ENCODE measurements at places on chromosomes 5 and 9.

GRCh38 chr9:111854799-111855198 is 41.8 kb upstream of the UGCG start:
- H3K36me3 ChIP-seq, result no peaks in the 10 kb centered on the region
- DNase-seq, result no peak
- no peaks in the 10 kb centered on the region for H3K27me3 ChIP-seq
- H3K4me3 ChIP-seq, result no peak overlapping the region
- H3K4me1 ChIP-seq, result no peaks in the 10 kb centered on the region

DNA sequence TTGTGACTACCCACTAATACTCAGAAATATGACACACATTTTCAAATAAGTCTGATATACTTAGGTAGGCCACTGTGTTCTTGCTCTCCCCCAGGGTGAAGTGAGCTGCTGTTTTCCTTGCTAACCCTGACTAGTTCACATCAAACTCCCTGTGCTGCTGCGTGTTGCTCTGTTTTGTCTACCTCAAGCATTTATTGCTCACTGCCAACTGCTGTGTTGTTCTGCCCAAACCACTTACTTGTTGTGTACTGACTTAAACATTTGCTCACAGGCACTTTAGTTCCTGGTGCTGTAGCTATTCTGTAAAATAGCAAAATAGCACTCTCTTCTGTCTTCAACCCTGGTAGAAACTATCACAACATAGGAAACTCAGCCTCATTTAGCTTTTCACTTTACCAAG is 255.7 kb downstream of the HCN1 start:
- H3K36me3 ChIP-seq, result no peaks in the 10 kb centered on the region
- no peaks in the 10 kb centered on the region for H3K27me3 ChIP-seq
- no peaks in the 10 kb centered on the region for H3K4me1 ChIP-seq
- no peak for DNase-seq

DNA sequence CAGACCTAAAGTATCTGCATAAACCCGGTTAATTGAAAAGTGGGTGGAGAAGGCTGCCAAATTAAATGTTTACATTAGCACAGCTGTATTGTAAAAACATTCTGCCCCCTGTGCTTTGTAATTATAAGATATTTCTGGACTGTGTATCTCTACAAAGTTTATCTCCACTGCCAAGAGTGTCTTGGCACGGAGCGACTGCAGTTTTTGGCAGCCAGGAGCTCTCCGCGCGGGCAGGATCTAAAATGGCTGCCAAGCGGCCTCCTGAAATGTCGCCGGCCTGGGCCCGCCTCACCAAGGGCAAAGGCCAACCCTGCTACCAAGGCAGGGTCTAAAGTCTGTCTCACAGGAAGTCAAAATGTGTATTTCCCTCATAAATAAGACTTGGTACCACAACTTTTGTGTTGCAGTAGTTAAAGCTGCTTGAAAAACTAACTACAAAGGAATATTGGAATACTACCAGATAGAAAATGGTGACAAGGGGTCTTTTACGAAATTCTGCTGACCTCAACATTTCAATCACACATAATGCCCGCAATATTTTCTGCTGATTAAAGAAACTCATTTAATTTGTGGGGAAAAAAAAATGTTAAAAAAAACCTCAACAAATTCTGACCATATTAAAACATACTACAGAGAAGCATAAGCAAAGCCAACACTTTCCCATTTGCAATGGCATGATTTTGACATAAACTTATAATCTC is 110.4 kb downstream of the NFIB start:
- no peak overlapping the region for H3K4me3 ChIP-seq
- no peaks in the 10 kb centered on the region for H3K4me1 ChIP-seq
- H3K27me3 ChIP-seq, result no peaks in the 10 kb centered on the region
- no peaks in the 10 kb centered on the region for H3K36me3 ChIP-seq
- H3K27ac ChIP-seq, result no peak overlapping the region

DNA sequence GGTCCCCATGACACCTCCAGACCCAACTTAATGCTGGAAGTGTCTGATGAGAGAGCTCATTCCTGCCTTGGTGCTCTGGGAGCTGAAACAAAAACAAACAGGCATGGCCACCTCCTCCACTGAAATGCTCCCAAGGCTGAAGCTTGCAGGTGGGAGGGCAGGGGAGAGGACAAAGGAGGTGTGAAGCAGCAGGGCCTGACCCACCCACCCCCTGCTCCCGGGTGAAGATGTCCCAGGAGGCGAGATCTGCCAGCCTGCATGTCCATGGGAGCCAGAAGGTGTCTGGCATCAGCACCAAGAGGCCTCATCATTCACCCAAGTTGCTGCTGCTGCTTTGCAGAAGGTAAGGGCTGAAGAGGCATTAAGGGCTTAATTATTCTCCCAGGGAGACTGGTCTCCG is 4.2 kb upstream of the CCIN start:
- H3K4me1 ChIP-seq, result no peaks in the 10 kb centered on the region
- H3K4me3 ChIP-seq, result peak overlapping the region; percentile 59
- DNase-seq, result no peak
- no peaks in the 10 kb centered on the region for H3K27me3 ChIP-seq

DNA sequence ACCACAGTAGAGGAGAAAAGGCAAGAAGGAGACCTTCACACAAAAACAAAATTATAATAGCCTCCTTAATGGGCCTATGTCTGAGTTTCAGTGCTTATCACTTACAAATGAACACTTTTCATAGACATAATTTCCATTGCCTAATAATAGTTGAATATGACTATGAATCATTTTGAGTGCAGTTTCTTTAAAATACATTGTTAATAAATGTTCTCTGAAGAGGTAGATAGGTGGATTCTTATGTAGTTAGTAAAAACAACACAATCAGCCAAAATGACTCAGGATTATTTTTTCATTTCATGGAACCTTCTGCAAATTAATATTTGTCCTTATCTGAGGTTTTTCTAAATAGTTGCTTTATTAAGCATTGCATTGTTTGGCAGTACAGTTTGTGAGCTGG is 45.6 kb downstream of the DAPK1 start:
- H3K4me1 ChIP-seq, result no peaks in the 10 kb centered on the region
- no peak for DNase-seq
- no peaks in the 10 kb centered on the region for H3K27me3 ChIP-seq
- H3K36me3 ChIP-seq, result no peaks in the 10 kb centered on the region
- no peak overlapping the region for H3K27ac ChIP-seq

DNA sequence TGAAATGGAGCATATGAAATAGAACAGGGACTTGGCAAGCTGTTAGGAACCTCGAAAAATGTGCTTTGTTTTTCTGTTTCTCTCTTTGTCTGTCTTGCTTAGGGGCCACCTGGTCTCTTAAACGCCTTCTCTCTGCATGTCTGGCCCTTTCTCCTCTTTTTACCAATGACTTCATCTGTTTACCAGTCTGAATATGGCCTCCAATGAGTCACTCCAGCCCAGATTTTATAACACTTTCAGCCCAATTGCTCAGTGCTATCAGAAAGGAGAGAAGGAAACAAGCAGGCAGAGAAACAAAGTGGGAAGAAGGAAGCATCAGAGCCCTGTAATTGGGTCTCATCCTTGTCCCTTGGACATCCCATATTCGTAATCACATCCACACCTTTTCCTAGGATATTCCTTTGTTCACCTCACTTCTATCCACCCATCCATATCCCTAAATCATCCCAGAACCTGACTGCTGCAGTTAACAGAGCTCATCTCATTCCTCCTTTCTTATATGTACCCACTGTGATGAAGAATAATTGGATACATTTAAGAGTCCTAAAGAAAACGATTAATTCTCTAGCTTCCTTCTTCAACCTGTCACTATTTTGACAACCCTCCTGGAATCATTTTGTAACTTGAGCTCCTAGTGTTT is 151.8 kb upstream of the GPR151 start:
- no peaks in the 10 kb centered on the region for H3K36me3 ChIP-seq
- H3K27me3 ChIP-seq, result peaks cover 3% of the 10 kb centered on the region
- no peak for DNase-seq
- H3K4me3 ChIP-seq, result no peak overlapping the region
- H3K27ac ChIP-seq, result no peak overlapping the region
- H3K4me1 ChIP-seq, result no peaks in the 10 kb centered on the region

DNA sequence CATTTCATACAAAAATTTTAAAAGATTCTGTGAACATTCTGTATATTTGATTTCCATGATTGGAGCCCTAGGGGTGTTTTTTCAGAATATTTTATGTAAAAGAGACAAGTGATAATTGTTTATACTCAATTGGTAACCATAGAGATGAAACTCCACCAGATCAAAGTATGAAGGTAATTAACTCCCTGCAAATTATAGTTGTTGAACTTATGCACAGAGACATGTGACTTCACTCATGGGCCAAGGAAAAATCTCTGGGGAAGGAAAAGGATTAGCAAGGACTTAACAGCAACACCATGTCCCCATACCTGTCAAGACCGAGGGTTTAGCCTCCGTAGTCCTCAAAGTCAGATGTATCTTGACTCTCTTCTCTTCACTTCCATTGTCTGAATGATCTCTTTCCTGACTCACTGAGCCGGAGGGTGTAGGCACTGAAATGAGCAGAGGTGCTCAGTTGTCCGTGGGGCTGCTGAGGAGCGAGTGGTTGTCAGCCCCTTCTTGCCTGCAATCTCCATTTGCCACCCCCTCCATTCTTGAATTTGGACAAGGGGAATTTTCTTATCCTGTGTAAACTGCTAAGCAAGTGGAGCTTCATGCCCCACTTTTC is 17.5 kb upstream of the CXCL14 start:
- peaks cover 8% of the 10 kb centered on the region for H3K27me3 ChIP-seq
- H3K4me1 ChIP-seq, result peaks cover 2% of the 10 kb centered on the region
- no peak overlapping the region for H3K4me3 ChIP-seq
- DNase-seq, result no peak

- H3K36me3 ChIP-seq, result no peaks in the 10 kb centered on the region
- H3K27ac ChIP-seq, result no peak overlapping the region
- no peak overlapping the region for H3K4me3 ChIP-seq
- H3K4me1 ChIP-seq, result peaks cover 3% of the 10 kb centered on the region
These were observed 47.0 kb upstream of the HOMER1 start for GRCh38 chr5:79560771-79561524.

DNA sequence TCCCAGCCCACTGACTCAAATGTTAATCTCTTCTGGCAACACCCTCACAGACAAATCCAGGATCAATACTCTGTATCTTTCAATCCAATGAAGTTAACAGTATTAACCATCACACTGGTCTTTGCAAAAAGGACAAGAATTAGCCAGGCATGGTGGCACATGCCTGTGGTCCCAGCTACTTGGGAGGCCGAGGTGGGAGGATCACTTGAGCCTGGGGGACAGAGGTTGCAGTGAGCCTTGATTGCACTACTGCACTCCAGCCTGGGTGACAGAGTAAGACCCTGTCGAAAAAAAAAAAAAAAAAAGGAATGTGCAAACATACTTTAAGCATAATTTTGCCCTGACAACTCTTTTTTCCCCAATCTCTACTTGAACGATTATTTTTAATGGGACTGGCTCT is 57.9 kb upstream of the ERBIN start:
- no peak overlapping the region for H3K4me3 ChIP-seq
- peaks cover 3% of the 10 kb centered on the region for H3K4me1 ChIP-seq
- H3K27ac ChIP-seq, result no peak overlapping the region
- no peak for DNase-seq

- H3K36me3 ChIP-seq, result no peaks in the 10 kb centered on the region
- H3K27ac ChIP-seq, result no peak overlapping the region
- DNase-seq, result no peak
- no peaks in the 10 kb centered on the region for H3K4me1 ChIP-seq
- H3K4me3 ChIP-seq, result no peak overlapping the region
These were observed 368.3 kb downstream of the ENC1 start for GRCh38 chr5:74272024-74272775.

GRCh38 chr5:65390208-65390607 is 91.5 kb downstream of the ADAMTS6 start:
- H3K4me3 ChIP-seq, result no peak overlapping the region
- H3K27me3 ChIP-seq, result no peaks in the 10 kb centered on the region
- no peaks in the 10 kb centered on the region for H3K36me3 ChIP-seq
- no peak overlapping the region for H3K27ac ChIP-seq
- no peak for DNase-seq

GRCh38 chr9:121399883-121400607 is 30.0 kb upstream of the STOM start:
- H3K4me3 ChIP-seq, result no peak overlapping the region
- no peaks in the 10 kb centered on the region for H3K27me3 ChIP-seq
- peaks cover 2% of the 10 kb centered on the region for H3K36me3 ChIP-seq
- H3K4me1 ChIP-seq, result no peaks in the 10 kb centered on the region
- DNase-seq, result peak; percentile 45

DNA sequence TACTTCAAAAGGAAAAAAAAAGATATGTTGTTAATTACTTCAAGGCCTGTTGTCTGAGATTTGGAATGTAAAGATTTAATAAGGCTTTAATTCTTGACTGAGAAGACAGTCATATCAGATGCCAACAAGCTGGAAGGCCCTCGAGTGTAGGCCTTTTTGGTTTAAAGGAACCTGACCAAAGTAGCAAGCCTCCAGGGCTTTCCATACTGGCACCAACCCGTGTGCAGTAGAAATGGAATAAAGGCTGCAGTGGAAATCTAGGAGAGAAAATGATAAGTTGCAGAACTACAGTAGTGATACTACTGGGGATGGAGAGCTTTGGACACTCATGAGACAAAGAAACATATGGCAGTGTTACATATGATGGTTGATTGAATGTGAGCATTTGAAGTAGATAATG is 358.0 kb downstream of the TAF11L14 start:
- no peak overlapping the region for H3K27ac ChIP-seq
- no peaks in the 10 kb centered on the region for H3K4me1 ChIP-seq
- H3K4me3 ChIP-seq, result no peak overlapping the region

DNA sequence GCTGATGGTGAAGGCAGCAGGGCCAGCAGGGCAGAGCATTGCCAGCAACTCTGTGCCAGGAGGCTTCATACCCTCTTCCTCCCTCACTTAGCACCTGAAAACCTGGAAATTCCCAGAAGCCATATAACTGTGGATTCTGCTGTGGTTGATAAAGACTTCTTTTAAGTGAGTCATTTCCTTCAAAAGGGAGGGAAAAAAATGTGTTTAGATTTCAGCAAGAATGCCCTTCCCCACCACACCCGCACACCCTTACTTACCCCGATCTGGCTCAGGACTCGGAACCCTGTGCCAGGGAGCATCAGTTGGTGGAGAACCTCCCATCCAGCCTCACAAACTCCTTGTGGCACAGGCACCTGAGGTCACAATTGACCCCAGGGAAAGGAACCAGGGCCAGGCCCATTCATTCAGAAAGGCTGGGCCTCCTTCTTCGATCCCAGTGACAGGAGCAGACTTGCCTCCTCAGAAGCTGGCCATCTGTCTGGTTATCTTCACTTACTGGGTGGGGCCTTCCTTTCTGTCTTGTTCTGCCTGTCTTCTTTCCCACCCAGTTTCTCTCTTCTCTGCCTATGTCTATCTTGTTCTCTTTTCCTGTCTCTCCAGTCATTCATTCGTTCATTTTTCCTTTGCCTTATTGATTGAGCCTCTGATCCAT is 62.6 kb downstream of the PLAC8L1 start:
- DNase-seq, result no peak
- H3K4me1 ChIP-seq, result peaks cover 2% of the 10 kb centered on the region
- no peak overlapping the region for H3K27ac ChIP-seq

Data from memory B cell (primary cell).